ENCODE measurements at places on chromosomes 16 and 17. TPM values are rescaled to one million over a fixed set of nuclear protein-coding genes. Genes with fewer than 3 reads are reported as not detected.
A peak's percentile ranks its signal among the peaks of the same experiment; 100 is the strongest.

DNA sequence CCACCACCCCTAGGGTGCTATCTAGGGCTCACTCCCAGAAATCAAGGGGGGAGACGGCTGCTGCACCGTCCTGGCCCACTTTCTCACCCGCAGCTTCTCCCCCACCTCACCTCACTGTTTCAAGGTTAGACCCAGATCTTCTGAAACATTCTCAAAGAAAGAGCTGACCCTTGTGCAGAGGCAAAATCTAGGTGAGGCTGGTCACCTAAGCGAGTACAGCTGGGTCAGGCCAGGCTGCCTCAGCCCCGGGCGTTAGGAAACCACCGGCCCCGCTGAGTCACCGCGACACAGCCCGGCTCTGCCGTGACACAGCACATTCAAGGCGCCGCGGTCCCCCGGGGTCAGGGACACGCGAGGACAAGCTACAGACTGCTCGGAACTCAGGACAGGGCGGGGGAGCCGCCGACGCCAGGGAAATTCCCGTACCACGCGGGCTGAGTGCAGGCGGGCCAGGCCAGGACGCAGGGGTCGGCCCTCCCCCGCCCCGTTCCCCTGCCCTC, 27.1 kb downstream of the GNPTG start:
- DNase-seq: peak; percentile 91

Gene CCDC78
- total RNA-seq: 0.50 TPM

GRCh38 chr16:19515757-19516156, 6.1 kb downstream of the GDE1 start:
- no peak for DNase-seq

- peak; percentile 32 for DNase-seq
Measured at GRCh38 chr17:83193336-83194185, 114.2 kb downstream of the METRNL start.

Gene PRCD
- total RNA-seq: 4.3 TPM
